AG20443 (cell line): ENCODE measurements at places on chromosomes 11 and 22.

GRCh38 chr11:125494031-125494360 lies 2.1 kb downstream of the FEZ1 start:
- no peak for DNase-seq

GRCh38 chr11:107991868-107992414 lies 16.8 kb upstream of the CUL5 start:
- no peak for DNase-seq

- DNase-seq: peak; percentile 32
Measured at GRCh38 chr11:9047964-9048523, 43.4 kb downstream of the SCUBE2 start.

DNA sequence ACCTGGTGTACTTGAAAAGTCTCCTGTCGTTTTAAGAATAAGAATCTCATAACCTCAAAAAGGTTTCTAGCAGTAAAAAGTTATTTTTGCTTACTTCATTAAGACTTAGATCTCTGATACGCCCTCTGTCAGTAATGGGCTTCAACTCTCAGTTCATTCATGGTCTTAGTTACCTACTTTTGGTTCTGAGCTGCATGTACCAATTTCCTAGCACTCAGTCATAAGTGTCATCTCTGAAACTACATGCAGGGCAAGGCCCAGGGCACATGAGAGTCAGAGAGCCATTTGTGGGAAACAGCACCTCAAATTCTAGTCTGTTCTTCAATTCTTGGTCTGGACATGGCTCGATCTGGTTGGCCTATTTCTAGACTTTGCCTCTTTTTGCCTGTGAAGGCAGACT lies 838.4 kb downstream of the FAM181B start:
- DNase-seq: no peak

GRCh38 chr11:35153280-35153679 lies 14.3 kb downstream of the CD44 start:
- no peak for DNase-seq
